ENCODE measurements at places on chromosomes 1 and 21.
A peak's percentile ranks its signal among the peaks of the same experiment; 100 is the strongest.

DNA sequence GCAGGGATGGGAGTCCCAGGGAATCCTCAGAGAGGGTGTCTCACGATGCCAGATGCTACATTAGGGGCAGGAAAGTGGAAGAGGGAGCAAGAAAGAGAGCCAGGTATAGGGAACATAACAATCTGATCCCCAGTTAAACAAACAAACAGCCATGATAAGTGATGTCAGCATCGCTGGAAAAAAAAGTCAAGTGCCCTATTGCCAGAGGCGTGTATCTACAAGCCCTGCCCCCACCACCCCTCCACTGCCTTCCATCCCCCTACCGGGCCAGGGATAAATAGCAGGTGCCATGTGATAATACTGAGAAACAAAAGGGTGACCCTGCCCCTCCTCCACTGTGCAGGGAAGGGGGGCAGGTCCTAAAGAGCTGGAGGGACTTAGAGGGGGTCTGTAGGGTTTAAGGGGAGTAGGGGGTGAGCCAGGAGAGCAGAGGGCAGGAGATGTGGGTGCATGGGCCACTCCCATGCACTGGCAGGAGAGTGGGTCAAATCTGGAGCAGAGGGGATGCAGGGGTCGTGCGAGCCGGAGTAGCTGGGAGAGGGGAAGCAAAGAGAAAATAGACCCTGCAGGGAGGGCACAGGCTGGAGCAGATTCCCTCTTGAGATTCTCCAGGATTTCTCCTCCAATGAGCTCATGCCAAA is 3.4 kb downstream of the SLC26A9 start:
- peak; percentile 58 for DNase-seq

DNA sequence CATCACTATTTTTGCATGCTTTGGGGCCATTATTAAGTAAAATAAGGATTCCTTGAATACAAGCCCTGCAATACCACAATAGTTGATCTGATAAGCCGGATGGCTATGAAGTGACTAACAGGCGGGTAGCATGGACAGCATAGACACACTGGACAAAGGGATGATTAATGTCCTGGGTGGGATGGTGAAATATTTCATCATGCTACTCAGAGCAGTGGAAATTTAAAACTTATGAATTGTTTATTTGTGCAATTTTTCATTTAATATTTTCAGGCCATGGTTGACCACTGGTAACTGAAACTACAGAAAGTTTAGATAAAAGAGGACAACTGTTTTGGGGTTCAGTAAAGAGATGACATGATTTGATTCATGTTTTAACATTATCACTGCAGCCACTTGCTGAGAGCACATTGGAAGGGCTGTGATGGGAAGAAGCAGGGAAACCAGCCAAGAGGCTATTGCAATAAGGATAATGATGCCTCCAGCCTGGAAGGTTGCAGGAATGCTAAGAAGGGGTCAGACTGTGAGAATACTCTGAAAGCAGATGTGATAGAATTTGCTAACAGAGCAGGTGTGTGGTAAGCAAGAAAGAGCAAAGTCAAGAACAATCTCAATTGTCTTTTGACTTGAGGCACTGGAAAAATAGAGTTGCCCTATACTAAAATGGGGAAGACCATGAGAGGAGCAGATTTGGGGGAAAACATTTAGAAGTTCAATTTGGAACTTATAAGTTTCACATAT is 62.5 kb upstream of the TNFSF4 start:
- DNase-seq: no peak

GRCh38 chr1:50930193-50930592 is 29.9 kb downstream of the FAF1 start:
- no peak for DNase-seq

- DNase-seq: no peak
Measured at GRCh38 chr1:75341537-75341936, 207.3 kb downstream of the LHX8 start.

DNA sequence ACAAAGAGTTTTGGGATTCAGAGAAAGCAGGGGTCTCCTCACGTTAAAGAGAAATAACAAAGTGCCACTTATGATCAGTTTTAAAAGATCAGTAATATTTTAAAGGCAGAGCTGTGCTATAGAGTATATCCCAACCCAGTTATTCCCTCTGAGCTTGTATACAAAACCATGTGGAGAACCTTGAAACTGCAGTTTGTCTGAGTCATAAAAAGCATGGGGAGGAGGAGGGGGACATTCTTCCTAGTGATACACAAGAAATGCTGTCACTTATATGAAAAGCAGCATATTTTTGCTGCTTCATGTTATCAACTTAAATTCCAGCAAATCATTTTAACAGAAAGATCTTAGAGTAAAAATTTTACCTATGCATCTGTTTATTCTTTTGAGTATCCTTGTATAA is 244.5 kb downstream of the GPR52 start:
- no peak for DNase-seq

GRCh38 chr1:190000365-190000872 is 477.2 kb downstream of the BRINP3 start:
- peak; percentile 16 for DNase-seq
